ENCODE measurements at places on chromosomes 7 and 10.
A peak's percentile ranks its signal among the peaks of the same experiment; 100 is the strongest.

DNA sequence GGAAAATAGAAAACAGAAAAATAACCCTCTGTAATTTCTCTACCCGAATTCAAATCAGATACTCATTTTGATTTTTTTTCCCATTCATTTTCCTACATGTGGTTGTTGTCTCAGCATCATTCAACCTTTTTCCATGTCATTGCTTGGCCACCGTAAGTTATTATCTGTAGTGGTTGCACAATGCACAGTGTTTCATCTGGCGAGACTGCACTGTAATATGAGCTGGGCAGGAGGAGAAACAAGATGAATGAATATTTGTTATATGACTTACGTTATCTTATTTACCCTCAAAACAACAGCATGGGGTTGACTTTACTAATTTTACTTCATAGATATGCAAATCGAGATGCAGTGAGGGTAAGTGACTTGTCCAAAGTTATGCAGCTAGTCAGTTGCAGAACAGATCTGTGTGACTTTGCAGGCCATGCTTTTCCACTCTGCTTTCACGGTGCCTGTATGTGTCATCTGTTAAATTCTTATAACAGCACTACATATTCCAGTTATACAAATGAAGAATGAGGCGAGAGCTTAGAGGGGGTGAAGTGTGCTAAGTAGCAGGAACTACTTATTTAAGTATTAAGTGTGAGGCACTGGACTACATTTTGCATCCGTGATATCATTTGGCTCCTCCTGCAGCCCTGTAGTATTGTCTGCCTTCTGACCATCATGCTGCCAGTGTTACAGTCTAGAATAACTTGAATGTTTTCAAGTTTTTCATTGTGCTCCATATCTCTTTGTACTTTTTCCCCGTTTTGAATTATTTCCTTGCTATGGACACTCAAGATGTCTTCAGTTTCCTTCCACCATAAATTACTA lies 56.7 kb downstream of the ZMYND11 start:
- peak; percentile 56 for DNase-seq

DNA sequence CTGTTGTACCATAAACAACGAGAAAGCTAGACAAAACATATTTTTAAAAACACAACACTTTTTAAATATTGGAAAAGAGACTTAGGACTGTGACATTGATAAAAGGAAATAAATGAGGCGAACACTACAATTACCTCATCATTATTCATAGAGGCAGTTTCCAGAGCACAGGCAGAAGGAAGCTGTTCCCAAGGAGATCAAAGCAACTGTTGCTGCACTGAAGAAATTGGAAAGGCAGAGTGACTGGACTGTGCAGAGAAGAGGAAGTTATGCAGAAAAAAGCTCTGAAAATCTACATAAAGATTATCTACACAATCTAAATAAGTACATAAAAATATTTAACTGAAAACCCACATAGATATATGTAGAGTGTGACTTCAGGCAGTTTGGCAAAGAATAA lies 32.8 kb downstream of the MYO3A start:
- DNase-seq = no peak

DNA sequence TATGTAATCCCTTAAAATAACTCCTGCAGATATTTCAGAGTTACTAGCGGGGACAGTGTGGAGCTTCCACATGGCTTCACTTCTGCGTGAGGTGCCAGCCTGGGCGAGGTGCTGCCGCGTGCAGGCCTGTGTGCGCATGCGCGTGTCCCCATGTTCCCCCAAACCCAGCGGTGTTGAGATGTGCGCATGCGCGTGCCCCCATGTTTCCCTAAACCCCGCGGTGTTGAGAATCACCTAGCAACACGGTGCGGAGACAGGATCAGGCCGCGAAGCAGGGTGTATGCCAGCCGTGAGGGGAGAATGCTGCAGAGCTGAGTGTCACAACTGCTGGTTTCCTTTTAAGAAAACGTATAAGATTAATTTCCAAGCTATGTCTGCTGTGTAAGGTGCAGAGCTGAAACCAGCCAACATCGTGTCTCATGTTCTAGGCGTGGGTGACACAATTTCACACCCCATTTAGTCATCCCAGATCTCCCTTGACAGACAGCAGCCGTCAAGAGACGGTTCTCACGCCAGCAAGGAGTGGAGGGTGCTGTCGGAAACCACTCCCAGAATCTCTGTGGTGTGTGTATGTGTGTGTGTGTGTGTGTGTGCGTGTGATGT lies 71.9 kb upstream of the ADARB2 start:
- no peak for DNase-seq

GRCh38 chr7:150941351-150942000 lies 36.6 kb downstream of the KCNH2 start:
- DNase-seq = no peak

DNA sequence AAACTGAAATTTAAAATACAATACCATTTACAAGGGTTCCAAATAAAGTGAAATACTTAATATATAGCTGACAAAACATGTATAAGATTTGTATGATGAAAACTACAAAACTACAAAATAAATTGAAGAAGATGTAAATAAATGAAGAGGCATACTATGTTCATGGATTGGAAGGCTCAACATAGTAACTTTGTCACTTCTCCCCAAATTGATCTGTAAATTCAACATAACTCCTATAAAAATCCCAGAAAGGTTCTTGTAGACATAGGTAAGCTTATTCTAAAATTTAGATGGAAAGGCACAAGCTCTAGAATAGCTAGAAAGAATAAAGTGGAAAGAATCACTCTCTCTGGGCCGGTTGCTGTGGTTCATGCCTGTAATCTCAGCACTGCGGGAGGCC lies 24.2 kb upstream of the NFKB2 start:
- no peak for DNase-seq

GRCh38 chr7:128122576-128123290 lies 91.5 kb upstream of the LRRC4 start:
- no peak for DNase-seq

GRCh38 chr10:29136411-29136810 lies 152.5 kb upstream of the LYZL1 start:
- no peak for DNase-seq

- no peak for DNase-seq
Measured at GRCh38 chr7:14446829-14447228, 455.7 kb downstream of the DGKB start.

GRCh38 chr7:18903695-18904094 lies 213.7 kb downstream of the TWIST1 start:
- DNase-seq = no peak

- DNase-seq = no peak
Measured at GRCh38 chr7:157669768-157670351, 333.1 kb downstream of the DNAJB6 start.

DNA sequence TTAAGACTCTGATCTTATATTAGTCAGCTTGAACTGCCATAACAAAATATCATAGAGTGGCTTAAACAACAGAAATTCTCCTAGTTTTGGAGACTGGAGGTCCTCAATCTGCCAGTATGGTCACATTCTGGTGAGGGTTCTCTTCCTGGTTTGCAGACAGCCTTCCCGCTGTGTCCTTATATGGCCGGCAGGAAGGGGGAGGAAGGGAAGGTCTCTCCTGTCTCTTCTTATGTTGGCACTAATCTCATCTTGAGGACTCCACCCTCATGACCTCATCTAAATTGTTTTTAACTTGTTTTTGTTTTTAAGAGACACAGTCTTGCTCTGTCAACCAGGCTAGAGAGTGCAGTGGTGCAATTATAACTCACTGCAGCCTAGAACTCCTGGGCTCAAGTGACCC lies 53.1 kb downstream of the VPS41 start:
- no peak for DNase-seq

GRCh38 chr7:23473844-23474093 lies 3.5 kb upstream of the IGF2BP3 start:
- DNase-seq = peak; percentile 58

DNA sequence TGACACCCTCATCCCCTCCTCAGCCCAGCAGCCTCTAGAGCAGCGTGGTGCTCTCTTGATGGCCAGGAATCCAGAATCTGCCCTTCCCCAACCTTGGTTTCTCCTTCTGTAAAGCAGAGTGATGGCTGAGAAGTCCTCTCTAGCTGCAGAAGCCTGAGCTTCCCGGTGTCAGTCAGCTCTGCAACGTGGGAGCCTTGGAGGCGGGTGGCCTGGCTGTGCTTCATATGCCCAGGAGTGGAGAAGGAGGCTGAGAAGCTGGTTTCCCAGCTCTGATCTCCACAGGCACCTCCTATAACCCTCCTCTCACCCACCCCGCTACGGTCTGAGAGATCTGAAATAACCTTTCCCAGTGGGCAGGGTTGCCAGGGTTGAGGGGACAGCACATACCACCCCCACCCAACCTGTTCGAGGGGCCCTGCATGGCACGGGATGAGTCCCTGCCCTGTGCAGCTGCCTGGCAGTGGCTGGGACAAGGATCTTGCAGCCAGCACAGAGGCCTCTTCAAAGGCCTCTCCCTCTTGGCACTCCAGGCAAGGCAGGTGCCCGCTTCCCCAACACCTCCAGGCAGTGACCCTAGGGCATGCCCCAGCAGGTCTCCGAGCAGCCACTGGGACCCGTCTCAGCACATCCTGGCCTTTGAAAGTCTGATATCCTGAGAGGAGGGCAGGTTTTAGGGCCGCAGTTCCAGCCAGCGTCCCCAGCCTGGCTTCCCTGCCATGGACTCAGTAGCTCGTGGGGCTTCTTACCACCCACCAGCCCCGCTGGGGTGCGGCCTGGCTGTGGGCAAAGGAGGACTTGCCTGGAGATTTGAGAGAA lies 18.3 kb upstream of the SLC29A3 start:
- DNase-seq = no peak

DNA sequence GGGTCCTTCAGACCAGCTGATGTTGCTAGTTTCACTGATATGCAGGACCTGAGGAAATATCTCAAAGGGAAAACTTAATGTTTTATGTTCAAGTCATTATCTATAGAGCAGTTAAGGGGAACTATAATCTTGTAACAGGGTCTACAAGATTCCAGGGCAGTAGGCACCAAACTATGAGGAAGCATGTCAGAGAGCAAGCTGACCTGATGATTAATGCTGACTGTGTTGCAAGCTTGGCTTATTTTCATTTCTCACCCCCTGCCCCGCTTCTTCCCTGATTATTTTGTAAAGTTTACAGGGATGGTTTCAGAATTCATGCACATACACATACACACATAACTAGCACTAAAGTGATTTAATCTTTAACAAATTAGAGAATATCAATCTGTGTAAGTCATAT lies 84.3 kb upstream of the CACNA2D1 start:
- DNase-seq = peak; percentile 52

DNA sequence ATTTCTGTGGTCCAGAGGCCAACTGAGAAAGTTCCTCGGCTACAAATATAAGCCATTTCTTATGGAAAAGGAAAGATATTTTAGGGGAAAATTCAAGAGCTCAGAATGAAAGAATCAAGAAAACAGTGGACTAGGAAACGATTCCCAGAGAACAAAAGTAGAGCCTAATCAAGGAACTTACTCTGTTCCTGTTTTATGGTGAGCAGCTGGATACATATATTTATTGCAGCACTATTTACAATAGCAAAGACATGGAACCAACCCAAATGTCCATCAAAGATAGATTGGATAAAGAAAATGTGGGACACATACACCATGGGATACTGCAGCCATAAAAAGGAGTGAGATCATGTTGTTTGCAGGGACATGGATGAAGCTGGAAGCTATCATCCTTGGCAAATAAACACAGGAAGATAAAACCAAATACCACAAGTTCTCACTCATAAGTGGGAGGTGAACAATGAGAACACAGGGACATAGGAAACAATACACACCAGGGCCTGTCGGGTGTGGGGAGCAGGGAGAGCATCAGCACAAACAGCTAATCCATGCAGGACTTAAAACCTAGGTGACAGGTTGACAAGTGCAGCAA lies 298.7 kb downstream of the THSD7A start:
- DNase-seq = no peak

DNA sequence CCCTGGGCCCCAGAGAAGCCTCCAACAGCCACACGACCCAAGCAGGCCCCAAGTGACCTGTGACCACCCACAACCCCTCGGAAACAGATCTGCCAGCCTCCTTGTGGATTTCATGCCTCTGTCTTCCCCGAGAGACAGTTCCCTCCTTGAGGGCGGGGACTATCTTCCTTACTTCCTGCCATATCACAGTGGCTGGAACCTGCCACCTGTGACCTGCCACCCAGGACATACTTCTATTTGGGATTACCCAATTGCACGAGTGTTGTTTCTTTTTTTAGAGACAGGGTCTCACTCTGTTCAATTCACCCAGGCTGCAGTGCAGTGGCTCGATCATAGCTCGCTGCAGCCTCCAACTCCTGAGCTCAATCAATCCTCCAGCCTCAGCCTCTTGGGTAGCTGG lies 25.9 kb downstream of the TNRC18 start:
- peak; percentile 33 for DNase-seq

DNA sequence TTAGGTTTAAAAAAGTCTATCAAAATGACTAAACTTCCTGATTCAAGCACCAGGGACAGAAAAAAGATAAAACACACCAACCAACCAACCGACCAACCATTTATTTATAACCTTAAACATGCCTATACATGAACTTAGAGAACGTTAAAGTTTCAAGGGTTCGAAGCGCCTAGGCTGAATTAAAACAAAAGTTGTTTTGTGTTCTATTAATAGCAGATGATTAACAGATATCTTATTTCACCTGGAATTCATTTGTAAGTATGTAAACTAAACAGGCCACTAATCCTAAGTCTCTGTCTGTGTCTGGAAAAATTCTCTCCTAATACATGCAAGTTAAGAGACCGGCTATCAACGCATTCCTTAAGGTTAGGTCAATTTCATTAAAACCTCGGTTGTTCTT lies 1.4 kb downstream of the BAIAP2L1 start:
- peak; percentile 14 for DNase-seq
